ENCODE measurements at places on chromosomes 16 and 17.

DNA sequence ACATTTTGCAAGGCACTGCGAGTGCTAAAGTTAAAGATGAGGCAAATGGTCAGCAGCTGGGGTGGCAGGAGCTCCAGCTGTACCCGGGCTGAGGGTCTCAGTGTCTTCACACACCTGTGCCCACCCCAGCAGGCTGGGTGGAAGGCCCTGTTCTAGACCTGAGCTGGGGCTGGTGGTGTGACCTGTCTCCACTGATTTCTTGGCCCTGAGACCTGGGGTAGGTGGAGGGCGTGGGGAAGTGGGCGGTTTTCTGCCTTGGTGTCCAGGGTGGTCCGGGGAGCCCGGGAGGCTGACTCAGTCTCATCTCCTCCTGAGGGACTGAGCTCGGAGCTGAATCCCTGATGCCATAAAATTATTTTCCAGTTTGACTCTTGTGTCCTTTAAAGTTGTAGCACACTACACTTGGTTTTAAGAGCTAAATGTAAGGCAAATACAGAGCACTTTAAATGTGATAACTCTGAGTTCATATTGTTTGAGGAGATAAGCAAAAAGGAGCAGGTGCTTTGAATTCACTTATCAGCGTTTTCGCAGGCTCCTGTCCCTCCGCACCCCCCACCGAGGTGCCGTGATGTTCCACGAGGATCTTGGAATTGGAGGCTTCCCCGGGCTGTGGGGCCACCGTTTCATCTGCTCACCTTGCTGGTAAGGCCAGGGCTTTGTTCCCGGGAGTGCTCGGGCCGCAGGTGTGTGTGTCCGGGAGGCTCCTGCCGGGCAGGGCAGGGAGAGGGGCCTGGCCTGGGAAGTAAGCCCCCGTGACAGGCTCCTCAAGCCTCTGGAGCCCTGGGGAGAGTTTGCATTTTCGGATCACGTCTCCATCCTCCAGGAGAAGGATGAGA is 117.0 kb downstream of the AATF start:
- no peak for DNase-seq

DNA sequence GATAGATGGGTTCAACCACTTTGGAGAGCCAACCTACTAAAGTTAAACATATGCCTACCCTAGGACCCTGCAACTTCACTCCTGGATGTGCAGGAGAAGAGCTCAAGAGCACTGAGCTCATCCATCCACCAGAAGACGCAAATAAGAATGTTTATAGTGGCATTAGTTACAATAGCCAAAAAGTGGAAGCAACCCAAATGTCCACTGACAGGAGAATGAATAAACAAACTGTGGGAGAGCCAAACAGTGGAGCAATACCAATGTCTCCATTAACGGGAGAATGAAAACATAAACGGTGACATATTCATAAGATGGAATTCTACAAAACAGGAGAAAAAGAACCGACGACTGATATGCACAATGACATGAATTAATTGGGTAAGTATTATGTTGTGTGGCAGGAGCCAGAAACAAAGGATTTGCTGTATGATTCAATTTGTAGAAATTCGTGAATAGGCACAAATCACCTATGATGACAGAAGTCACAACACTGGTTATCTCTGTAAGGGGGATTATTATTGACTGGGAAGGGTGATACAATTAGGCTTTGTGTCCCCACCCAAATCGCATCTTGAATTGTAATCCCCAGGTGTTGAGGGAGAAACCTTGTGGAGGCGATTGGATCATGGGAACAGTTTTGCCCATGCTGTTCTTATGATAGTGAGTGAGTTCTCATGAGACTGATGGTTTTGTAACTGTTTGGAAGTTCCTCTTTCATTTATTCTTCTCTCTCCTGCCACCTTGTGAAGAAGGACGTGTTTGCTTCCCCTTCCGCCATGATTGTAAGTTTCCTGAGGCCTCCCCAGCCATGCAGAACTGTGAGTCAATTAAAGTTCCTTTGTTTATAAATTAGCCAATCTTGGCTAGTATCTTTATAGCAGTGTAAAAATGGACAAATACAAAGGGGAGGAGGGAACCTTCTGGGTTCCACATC is 57.9 kb upstream of the PLCG2 start:
- DNase-seq = no peak

- no peak for DNase-seq
Measured at GRCh38 chr17:15409721-15410250, 57.6 kb downstream of the CDRT4 start.

DNA sequence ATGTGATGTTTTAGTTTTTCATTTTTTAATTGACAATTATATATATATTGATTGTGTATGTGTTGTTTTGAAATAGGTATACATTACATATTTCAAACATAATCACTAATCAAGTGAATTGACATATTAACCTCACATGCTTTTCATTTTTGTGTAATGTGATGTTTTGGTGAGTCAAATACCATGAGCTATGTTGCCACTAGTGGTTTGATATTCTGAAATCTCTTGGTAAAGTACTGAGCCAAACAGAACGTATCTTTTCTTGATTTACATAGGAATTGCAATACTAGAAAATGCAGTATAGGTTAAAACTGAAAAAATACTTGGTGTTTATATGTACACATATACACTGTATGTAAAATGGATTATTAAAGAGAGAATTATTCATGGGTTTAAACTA is 65.2 kb upstream of the SIAH1 start:
- DNase-seq = no peak

- DNase-seq = no peak
Measured at GRCh38 chr16:7399296-7399695, 66.7 kb downstream of the RBFOX1 start.

- no peak for DNase-seq
Measured at GRCh38 chr17:57305908-57306504, 49.7 kb downstream of the MSI2 start.

GRCh38 chr17:63768433-63768832 is 5.0 kb downstream of the CCDC47 start:
- DNase-seq = no peak

- no peak for DNase-seq
Measured at GRCh38 chr17:6402258-6402657, 32.7 kb downstream of the AIPL1 start.

DNA sequence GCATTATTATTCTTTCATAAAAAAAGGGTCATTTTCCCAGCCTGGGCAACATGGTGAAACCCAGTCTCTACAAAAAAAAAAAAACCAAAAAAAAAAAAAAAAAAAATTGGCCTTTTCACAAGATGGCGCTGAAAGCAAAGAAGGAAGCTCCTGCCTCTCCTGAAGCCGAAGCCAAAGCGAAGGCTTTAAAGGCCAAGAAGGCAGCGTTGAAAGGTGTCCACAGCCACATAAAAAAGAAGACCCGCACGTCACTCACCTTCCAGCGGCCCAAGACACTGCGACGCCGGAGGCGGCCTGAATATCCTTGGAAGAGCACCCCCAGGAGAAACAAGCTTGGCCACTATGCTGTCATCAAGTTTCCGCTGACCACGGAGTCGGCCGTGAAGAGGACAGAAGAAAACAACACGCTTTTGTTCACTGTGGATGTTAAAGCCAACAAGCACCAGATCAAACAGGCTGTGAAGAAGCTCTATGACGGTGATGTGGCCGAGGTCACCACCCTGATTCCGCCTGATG is 4.9 kb upstream of the PGAP6 start:
- no peak for DNase-seq

DNA sequence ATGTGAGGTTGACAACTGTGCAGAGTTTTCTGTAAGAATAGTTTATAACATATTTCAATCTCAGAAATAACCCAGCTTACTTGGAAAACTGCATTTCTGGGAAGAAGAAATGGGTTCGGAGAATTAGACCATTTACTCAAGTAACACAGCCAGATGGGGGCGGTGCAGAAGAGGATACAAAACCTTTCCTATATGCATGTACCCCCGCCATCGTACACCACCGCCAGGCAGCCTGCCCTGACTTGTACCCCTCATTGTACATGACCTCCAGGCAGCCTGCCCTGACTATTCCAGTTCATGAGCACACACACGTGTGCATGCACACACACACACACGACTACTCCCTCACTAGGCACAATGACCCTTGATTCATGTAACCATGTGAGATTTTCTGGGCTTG is 154.0 kb downstream of the C16orf78 start:
- no peak for DNase-seq
